NCI-H510A treated with DMSO at 0.1 percent for 48 hours (cell line): ENCODE measurements at places on chromosomes 7 and 10.

DNA sequence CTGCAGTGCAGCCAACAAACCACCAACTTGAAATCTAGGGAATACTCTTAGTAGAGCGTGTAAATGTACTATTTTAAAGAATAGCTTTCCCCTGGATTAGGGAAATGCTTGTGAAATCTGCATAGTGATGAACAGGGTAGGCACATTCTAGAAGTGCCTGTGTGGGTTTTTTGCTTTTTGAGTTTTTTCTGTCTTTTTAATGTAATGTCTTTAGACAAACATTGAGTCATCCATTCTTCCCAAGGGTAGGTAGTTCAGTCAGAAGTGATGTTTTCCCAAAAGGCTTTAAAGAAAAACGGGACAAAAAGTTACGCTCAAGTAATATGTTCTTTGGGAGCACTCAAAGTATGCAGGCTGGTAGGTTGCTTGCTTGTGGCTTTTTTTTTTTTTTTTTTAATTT, 130.0 kb downstream of the AUTS2 start:
- DNase-seq = no peak

DNA sequence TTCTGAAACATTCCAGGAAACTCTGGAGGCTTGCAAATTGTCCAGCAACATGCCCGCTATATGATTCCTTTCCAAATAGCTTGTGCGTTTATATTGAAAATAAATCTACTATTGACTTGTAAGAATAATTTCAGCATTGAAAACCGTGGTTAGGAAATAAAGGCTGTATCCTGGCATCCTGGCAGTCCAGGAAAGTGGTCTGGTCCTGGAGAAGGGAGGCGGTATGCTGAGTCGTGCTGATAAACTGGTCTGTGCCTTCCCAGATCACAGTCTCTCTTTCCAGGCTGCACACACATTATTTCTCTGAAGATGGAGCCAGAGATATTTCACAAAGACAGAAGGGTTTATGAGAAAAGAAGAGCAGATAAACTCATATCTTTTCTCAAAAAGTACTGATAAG, 350.1 kb upstream of the COBL start:
- no peak for DNase-seq

GRCh38 chr10:108112218-108112617, 947.7 kb upstream of the SORCS1 start:
- no peak for DNase-seq

DNA sequence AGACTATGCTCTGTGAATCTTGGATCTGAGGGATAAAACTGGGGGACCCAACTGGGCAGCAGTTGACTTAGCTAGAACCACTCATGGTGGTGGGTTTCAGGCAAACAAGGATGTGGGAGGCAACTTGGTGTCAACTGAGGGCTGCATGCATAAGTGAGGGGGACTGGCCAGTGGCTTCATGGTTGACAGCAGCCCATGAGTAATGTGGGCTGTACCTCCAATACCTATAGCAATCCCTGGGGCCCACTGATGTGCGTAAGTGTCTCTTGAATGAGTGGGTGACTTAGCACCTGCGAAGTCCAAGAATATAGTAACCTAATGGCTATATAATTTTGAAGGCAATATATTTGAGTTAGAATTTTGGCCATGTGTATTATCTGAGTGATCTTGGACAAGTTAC, 13.7 kb upstream of the MAP3K8 start:
- no peak for DNase-seq

DNA sequence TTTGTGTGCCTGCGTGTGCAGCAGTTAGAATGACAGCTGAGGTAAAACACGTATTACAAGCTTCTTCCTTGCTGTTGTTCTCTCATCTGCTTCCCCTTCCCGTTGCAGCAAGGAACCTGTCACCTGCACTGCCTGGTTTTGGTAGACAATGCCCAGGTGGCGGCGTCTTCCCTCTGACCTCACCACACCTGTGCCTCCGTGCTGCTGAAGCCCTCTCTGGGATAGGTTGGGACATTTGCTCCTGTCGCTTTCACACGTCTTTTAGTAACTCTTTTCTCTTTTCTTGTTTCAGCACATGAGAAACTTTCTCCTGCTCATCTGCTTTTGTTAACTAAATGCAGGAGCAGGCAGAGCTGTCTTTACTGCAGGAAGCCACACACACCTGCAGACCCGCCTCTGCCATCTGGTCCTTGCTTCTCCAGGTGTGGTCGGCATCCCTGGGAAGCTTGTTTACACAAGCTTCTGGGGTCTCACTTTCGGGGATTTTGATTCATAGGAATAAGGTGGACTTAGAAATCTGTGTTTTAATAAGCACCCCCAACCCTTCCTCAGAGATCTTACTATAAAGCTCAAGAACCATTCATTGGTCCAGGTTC, 60.7 kb upstream of the EXOC6 start:
- peak; percentile 42 for DNase-seq

- DNase-seq = no peak
These were observed 78.3 kb upstream of the DIP2C start for GRCh38 chr10:767794-768193.

DNA sequence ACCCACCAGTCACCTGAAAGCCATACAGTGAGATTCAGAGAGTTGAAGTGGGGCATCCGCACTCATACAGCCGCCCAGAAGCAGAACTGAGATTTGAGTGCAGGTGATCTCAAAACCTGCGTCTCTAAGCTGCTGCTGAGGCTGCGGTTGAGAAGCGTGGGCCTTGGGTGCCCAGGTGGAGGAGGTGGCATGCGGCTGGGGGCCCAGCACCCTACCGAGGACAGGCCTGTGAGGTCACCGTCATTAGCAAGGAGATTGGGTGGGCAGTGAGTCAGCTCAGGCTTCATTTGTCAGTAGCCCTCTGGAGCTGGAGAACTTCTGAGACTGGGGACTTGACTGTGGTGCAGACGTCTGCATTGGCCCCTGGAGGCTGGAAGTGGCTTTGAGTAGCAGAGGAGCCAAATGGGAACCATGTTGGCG, 29.8 kb downstream of the ZMIZ1 start:
- no peak for DNase-seq

GRCh38 chr10:99534939-99535763, 2.4 kb downstream of the NKX2-3 start:
- DNase-seq = no peak

GRCh38 chr7:44881610-44882009, 3.7 kb downstream of the PURB start:
- no peak for DNase-seq

- DNase-seq = no peak
These were observed 156.3 kb upstream of the SEMA3C start for GRCh38 chr7:81075150-81075549.

- DNase-seq = no peak
These were observed 45.6 kb upstream of the CFAP46 start for GRCh38 chr10:132987671-132988571.

- DNase-seq = no peak
These were observed 28.5 kb upstream of the ASCC1 start for GRCh38 chr10:72244573-72245038.

GRCh38 chr7:124550036-124550435, 215.6 kb downstream of the GPR37 start:
- DNase-seq = no peak

DNA sequence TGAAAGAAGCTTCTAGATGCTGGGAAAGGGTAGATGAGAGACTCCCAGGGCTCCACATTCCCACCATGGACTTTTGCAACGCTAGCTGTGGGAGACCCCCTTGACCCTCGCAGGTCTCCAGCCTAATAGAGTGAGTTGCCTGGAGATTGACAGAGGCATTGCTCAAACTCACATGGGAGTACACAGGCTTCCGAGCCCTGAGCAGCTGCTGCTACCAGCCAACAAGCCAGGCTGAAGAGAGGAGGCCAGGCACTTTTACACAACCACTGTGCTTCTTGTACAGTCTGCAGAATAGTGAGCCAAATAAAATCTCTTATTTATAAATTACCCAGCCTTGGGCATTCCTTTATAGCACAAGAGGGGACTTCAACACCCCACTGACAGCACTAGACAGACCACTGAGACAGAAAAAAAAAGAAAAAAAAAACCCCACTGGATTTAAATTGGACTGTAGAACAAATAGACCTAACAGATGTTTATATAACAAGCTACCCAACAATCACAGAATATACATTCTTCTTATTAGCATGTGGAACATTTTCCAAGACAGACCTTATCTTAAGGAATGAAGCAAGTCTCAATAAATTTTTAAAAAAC, 146.2 kb downstream of the ZFAND4 start:
- no peak for DNase-seq
